ENCODE measurements at places on chromosomes 6 and 20.

GRCh38 chr6:14860774-14861173, 385.1 kb upstream of the JARID2 start:
- no peak for DNase-seq

GRCh38 chr6:13838616-13839015, 24.3 kb upstream of the MCUR1 start:
- DNase-seq = no peak

DNA sequence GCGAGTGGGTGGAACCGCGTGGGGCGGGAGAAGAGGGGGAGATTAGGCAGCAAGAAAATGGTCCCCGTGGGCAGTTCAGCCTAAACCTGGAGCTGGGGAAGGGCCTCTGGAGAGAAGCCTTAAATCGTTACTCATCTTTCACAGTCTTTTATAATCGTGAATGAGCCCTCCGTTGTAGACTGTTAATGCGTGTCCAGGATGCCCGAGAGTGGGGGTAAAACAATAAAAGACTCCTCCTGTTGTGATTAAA, 11.0 kb upstream of the ELOVL5 start:
- DNase-seq = no peak

DNA sequence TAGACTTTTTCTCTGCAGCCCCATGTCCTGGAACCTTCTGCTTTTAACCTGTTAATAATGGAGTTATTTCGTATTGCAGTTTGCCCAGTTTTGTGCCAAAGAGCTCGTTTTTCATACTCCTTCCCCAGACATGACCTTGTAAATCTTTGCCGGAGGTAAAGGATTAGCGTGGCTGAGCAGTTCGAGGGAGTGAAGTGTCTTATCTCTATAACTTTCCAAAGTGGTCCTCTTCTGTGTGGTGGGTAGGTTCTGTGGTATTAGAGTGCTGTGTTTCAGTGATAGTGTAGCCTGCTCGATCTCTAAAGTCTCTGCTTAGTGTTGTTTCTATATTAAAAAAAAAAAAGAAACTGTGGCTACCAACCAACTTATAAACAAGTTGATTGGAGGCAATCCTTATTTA, 67.5 kb downstream of the FARS2 start:
- no peak for DNase-seq

All from SHP77 (cell line).